Activated naive CD4-positive, alpha-beta T cell treated with anti-CD3 and anti-CD28 coated beads, Interleukin-2, amount 50 U/mL, for 16 hours (primary cell): ENCODE measurements at places on chromosomes 6 and 20.

GRCh38 chr6:66291905-66292304, 584.9 kb upstream of the EYS start:
- no peak for DNase-seq

DNA sequence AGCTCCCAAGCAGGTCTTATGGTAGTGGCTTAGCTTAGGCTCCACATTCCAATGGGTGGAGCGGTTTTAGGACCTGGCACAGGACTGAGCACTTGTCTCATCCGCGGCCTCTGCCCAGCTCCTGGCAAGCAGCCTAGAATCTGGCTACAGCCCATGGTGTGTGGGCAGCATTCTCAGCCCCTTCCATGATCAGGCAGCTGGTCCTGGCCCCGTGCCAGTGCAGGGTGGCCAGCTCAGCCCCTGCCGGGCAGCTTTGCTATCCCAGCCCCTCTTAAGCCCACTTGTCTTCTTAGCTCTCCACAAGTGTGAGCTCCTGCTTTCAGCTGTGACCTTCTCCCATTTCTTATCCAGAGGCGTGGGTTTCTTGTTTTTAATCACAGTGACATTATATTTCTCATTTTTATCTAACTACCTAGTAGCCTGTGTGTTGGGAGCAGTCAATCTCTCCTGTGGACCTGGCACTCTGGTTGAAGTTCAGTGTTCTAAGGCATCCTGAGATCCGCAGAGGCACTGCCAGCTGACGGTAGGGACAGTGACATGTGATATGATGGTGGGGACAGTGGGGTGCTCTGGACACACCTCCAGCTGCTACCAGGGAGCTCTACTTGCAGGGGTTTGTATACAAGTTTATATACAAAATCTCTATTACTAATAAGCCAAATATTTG, 119.9 kb upstream of the PRND start:
- DNase-seq: no peak

DNA sequence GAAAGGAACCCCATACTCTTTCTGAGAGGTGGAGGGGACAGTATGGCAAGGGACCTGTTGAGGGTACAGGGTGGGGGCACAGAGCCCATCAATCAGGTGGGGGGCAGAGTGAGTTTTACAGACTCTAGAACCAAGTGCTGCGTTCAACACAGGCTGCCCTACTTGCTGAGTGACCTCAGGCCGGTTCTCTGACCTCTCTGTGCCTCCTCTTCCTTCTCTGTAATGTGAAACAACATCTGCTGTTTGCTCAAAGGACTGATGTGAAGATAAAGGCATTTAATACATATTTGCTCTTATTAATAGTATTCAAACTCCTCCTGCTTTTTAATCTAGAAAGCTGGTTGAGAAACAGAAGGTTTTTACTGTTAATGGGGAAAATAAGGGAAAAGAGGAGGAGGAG, 25.9 kb upstream of the APMAP start:
- no peak for DNase-seq

GRCh38 chr6:71228461-71229041, 60.1 kb upstream of the OGFRL1 start:
- DNase-seq: no peak

GRCh38 chr20:60372822-60373221, 414.6 kb downstream of the CDH26 start:
- DNase-seq: no peak

GRCh38 chr6:102798636-102799035, 1405.1 kb downstream of the GRIK2 start:
- DNase-seq: no peak

- DNase-seq: no peak
Observed at GRCh38 chr20:53124075-53124551, 152.0 kb downstream of the TSHZ2 start.

GRCh38 chr6:24900917-24901697, 34.7 kb downstream of the RIPOR2 start:
- DNase-seq: no peak

- DNase-seq: no peak
Observed at GRCh38 chr6:12952318-12952717, 235.8 kb downstream of the PHACTR1 start.

- no peak for DNase-seq
Observed at GRCh38 chr6:111806561-111807497, 66.4 kb downstream of the FYN start.

- DNase-seq: no peak
Observed at GRCh38 chr20:37310951-37311350, 21.5 kb downstream of the MANBAL start.

- DNase-seq: no peak
Observed at GRCh38 chr6:25266456-25267100, 12.6 kb upstream of the CARMIL1 start.

GRCh38 chr6:132357120-132357519, 44.2 kb downstream of the MOXD1 start:
- DNase-seq: no peak

GRCh38 chr6:133016631-133017030, 202.3 kb downstream of the RPS12 start:
- DNase-seq: no peak

GRCh38 chr20:53613748-53614147, 20.1 kb upstream of the ZNF217 start:
- no peak for DNase-seq

GRCh38 chr20:20454850-20455627, 87.1 kb downstream of the INSM1 start:
- no peak for DNase-seq

DNA sequence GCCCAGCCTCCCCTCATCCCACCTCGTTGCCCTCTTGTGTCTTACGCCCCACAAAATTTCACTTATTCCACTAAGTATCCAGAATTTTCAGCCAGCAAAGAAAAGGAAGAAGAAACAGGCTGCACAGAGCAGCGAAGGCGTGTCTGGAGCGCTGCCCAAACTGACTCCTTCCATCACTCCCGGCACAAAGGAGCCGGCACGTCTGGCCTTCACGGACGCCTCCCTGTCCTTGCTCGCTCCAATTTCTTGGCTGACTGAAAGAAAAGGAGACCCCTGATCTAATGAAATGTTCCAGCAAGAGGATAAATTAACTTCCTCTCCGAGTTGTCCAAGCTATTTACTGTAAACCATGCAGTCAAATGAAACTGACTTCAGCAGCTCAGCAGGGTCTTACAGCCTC, 152.3 kb upstream of the CDH4 start:
- DNase-seq: no peak

- DNase-seq: no peak
Observed at GRCh38 chr6:158778005-158778527, 41.1 kb downstream of the EZR start.

DNA sequence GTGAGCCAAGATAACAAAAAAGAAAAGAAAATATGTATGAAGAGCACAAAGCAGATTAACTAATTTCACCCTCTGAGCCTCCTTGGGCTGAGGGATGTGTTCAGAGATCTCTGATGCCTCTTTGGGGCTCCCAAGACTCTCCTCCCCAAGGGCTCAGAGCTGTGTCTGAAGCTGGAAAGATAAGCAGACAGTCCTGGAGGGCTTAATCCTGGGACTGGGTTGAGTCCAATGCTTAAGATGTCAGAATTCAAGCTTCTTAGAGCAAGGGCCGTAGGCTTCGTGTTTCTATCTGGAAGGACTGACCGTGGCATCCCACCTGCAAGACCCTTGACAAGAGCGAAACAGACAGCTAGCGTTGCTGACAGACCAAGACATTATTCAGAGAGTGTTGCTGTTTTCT, 229.0 kb downstream of the ZMYND8 start:
- no peak for DNase-seq

DNA sequence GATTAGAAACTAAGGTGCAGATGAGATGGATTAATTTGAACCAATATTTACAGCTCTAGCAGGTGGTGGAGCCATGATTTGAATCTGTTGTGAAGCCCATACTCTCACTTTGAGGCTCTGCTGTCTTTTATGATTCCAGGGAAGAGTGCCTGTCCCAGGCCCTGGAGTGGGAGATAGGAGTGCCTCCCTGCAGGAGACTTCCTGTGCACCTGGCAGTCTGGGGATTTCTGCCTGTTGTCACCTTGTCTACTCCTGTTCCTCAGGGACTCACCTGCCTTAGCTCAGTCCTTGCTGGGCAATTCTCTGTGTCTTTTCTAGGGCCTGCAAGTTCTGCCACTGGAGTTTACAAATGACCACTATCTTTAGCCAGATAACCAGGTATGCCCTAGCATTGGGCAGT, 46.3 kb downstream of the SCAND1 start:
- DNase-seq: no peak

- DNase-seq: no peak
Observed at GRCh38 chr6:26592649-26593048, 4.1 kb upstream of the ABT1 start.

DNA sequence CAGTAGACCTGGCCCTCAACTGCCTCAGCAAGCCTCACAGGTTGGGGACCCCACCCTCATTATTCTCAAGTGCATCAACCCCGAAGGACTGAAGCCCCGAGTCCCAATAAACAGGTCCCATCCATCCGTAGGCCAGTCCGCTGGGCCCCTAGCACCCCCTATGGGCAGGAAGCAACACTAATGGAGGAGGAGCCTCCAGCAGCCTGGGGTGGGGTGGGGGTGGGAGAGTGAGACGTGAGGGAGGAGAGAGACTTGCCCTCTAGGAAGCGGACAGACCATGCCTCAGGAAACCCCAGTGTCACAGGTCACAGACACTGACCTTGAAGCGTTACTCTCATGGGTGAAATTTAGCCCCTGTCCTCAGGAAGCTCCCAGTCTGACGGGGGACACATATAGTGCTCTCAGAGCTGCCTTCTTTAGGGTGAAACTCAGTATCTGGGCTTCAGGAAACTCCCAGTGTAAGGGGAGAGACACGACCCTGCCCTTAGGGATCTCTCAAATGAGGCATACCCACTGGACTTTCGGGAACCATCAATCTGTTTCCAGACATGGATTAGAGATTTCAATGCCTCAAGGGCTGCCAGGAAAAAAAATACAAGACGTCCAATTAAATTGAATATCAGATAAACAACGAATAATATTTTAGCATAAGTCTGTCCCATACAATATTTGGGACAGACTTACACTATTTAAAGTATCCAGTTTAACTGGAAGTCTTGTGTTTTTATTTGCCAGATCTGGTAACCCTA, 125.8 kb downstream of the MRPL14 start:
- no peak for DNase-seq

DNA sequence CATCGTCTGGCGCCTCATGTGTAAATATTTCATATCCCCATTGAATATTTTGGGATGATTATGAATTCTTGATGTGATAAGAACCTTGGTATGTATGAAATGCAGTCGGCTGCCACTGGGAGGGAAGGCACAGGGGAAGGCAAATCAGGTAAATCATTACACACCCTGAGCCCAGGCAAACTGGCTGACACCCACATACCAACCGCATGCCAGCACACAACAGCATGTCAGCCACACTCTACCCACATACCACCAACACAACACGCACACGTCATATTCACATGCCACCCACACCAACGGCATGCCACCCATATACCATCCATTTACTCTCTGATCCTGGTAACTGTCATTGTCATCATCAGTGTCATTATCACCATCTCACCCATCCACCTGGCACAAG, 28.3 kb upstream of the MDGA1 start:
- DNase-seq: no peak

DNA sequence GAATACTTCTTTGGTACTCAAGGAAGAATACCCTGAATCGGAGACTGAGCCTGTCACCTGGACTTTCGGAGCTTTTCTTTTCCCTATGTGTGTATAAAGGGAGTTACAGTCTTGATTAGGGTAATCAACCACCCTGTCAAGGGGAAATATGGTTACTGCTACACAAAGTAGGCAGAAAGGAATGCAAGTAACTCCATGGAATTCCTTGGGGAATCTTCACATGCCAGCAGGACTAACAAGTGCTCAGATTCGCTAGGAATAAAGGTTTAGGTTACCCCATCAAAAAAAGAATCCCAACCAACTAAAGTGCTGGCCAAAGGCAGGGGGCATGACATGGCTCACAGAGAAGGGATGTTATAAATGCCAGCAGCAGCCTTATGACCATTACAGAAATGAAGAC, 10.4 kb downstream of the KCNS1 start:
- no peak for DNase-seq

DNA sequence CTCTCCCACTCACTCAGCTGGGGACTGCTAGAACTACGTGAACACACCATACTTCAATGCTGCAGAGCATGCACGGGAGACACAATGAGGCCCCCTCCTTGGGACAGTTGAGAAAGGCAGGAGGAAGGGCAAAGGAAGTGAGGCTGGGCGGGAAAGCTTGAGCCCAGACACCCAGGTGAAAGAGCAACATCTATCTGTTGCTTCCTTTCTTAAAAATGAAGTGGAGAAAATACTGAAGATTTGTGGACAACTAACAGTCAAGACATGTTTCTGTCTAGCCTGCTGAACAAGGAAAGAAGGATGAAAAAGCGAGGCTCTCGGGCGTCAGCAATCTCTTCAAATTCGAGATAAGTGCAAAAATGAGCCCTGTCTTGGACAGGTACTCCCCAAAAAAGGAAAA, 3.0 kb upstream of the NNAT start:
- no peak for DNase-seq

GRCh38 chr6:116008470-116009243, 52.0 kb downstream of the FRK start:
- DNase-seq: no peak

- DNase-seq: no peak
Observed at GRCh38 chr6:132011582-132011981, 60.4 kb upstream of the CCN2 start.
